ENCODE measurements at places on chromosomes 11 and 22.

DNA sequence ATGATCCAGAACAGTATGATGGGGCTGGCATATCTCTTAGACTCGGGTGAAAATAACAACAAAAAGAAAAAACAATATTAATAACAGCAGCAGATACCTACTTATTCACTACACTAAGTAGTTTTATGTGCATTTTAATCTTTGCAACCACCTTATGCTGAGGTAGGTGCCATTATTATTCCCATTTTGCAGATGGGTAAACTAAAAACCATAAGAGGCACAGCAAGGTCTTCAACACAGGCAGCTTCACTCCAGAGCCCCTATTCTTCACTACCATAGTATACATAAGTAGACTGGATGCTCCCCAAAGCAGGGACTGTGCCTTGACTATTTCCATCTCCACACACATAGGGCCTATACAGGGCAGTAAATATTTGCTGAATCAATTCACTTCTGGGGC lies 41.0 kb downstream of the CLPB start:
- DNase-seq, result no peak

DNA sequence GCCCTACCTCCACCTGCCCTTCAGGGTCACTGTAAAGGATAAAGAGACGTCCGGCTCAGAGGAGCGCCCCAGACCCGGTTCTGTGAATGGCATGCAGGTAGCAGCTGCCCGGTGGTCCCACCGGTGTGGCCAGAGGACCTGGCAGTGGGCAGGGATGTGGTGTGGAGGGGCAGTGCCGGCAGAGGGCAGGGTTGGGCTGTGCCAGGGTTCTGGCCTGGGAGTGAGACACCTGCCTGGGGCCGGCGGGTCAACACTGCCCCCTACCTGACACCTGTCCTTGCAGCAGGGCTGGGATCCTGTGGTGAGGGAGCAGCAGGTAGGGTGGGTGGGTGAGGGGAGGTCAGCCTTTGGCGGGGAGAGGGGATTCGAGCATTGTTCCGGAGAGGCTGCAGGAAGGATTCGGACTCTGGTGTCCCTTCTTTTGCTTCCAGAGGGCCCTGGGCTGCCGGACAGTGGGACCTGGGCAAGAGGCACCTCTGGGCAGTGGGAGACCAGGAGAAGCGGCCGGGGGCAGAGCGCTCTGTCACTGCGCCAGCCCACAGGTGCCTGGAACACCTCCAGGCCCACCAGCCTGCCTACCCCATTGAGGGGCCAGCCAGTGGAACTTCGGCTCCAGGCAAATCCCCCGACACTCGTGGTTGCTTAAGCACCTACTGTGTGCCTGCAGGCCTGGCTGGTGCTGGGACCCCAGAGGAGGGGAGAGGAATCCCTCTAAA lies 1.6 kb upstream of the PHLDA2 start:
- DNase-seq, result peak; percentile 32

- no peak for DNase-seq
Measured at GRCh38 chr11:47413908-47414684, 5.7 kb downstream of the SLC39A13 start.

GRCh38 chr22:49299821-49300231 lies 527.8 kb downstream of the BRD1 start:
- DNase-seq, result no peak

DNA sequence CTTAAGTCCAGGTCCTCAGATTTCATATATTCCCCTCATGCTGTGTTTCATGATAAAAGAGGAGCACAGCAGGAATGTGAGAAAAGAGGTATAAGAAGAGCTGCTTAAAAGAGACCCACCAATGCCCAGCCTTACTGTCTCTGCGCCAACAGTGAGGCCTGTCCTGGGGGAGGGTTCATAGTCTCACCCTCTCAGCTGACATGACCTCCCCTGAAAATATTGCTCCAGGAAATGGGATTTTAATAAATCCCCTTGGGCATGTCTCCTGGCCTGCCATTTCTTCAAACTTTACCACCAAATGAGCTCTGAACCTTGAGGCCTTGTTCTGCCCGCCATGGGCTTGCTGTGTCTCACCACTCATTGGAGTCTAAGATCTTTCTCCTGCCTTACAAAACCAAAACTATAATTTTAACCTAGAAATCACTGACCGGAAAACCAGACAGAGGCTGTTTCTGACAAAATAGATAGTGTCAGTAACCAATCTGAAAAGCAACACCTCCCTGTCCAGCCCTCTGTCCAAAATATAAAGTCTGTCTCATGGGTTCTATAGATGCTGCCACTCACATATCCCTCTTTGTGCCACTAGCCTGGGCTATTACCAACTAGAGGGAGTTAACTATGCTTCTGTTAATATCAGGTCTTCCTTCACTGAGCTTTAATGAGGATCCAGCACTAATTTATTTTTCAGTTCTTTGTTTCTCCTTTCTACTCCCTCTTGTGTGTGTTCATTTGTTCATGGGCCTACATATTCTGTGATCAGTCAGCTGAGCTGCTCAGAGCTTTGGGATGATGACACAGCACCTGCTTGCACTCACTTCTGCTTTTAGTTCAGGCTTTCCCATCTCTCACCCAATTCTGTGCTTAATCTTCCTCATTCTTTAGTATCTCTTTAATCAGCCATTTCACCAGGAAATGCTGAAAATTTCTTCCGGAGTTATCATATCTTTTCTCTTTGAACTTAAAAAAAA lies at the start of gene OR2AG2:
Gene OR2AG2, minus strand, starts transcription at position 51 of the 968 bp plus-strand sequence. CDS start 3,019 bp downstream, outside the sequence.
- no peak for DNase-seq

- DNase-seq, result no peak
Measured at GRCh38 chr11:124982043-124982442, 28.0 kb downstream of the CCDC15 start.

DNA sequence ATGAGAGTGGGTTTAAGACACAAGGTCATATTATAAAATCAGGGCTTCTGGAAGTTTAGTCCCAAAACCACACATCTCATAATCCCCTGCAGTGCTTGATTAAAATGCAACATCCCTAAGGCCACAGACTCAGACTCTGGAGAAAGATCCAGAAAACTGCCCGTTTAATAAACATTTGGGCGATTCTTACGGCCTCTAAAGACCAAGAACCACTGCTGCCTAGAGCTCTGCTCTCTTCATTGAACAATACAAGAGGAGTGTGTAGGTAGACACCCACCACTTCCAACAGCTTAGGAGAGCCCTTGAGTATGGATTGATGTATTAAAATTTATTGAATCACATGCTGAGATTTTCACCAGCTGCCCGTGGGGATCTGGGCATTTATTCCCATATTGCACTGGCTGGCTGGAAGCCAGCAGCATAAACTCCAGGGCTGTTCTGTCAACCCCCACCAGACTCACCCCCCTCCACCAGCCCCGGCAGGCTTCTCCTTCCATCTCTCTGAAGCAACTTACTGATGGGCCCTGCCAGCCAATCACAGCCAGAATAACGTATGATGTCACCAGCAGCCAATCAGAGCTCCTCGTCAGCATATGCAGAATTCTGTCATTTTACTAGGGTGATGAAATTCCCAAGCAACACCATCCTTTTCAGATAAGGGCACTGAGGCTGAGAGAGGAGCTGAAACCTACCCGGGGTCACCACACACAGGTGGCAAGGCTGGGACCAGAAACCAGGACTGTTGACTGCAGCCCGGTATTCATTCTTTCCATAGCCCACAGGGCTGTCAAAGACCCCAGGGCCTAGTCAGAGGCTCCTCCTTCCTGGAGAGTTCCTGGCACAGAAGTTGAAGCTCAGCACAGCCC lies 749 bp upstream of the BEST1 start:
- DNase-seq, result no peak

- DNase-seq, result no peak
Measured at GRCh38 chr11:102603576-102603975, 21.6 kb downstream of the MMP20 start.

Measured in stimulated activated CD4-positive, alpha-beta T cell treated with anti-CD3 and anti-CD28 coated beads, Interleukin-2, amount 100 ng/mL, for 48 hours (primary cell).